ENCODE measurements at places on chromosomes 13 and 19. TPM values are rescaled to one million over a fixed set of nuclear protein-coding genes. Genes with fewer than 3 reads are reported as not detected.

Gene NLRP8
- not detected for total RNA-seq

- H3K27ac ChIP-seq = no peak overlapping the region
- H3K27me3 ChIP-seq = no peaks in the 10 kb centered on the region
- no peak for DNase-seq
- no peak overlapping the region for H3K4me3 ChIP-seq
- no peaks in the 10 kb centered on the region for H3K36me3 ChIP-seq
These were observed 50.6 kb upstream of the PCDH20 start for GRCh38 chr13:61466280-61466679.

Gene CDX2
- total RNA-seq = 0.09 TPM

- no peaks in the 10 kb centered on the region for H3K36me3 ChIP-seq
- no peaks in the 10 kb centered on the region for H3K27me3 ChIP-seq
- H3K27ac ChIP-seq = no peak overlapping the region
- no peak for DNase-seq
- no peaks in the 10 kb centered on the region for H3K4me1 ChIP-seq
These were observed 43.9 kb downstream of the SIAH3 start for GRCh38 chr13:45807520-45808099.

- H3K27ac ChIP-seq = no peak overlapping the region
- no peaks in the 10 kb centered on the region for H3K36me3 ChIP-seq
- H3K27me3 ChIP-seq = no peaks in the 10 kb centered on the region
- H3K4me3 ChIP-seq = no peak overlapping the region
- H3K4me1 ChIP-seq = no peaks in the 10 kb centered on the region
These were observed 15.3 kb downstream of the WDFY2 start for GRCh38 chr13:51599444-51600176.

DNA sequence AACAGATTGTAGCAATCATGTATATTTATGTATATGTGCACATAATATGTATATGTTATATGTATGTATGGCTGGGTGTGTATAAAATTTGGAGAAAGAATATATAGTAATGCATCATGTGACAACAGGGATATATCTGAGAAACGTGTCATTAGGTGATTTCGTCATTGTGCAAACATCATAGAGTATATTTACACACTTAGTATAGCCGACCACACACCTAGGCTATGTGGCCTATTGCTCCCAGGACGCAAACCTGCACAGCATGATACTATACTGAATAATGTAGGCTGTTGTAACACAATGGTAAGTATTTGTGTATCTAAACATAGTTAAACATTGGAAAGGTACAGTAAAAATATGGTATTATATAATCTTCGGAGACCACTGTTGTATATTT is 43.8 kb downstream of the ESD start:
- H3K4me1 ChIP-seq = no peaks in the 10 kb centered on the region
- H3K36me3 ChIP-seq = peaks cover 11% of the 10 kb centered on the region
- no peaks in the 10 kb centered on the region for H3K27me3 ChIP-seq
- no peak for DNase-seq
- H3K27ac ChIP-seq = no peak overlapping the region

Gene ANGPTL8
- not detected for total RNA-seq
